ENCODE measurements at places on chromosomes 6 and 20.

DNA sequence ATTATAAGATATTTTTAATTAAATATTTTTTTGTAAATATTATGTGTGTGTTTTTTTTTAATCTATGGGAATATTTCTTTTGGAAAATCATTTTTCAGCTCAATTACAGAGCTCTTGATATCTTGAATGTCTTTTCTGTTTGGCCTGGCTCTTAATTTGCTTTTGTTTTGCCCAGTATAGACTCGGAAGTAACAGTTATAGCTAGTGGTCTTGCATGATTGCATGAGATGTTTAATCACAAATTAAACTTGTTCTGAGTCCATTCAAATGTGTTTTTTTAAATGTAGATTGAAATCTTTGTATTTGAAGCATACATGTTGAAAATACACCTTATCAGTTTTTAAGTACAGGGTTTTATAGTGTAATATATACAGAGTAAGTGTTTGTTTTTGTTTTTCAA is 2.6 kb downstream of the ID4 start:
- DNase-seq, result peak; percentile 27

DNA sequence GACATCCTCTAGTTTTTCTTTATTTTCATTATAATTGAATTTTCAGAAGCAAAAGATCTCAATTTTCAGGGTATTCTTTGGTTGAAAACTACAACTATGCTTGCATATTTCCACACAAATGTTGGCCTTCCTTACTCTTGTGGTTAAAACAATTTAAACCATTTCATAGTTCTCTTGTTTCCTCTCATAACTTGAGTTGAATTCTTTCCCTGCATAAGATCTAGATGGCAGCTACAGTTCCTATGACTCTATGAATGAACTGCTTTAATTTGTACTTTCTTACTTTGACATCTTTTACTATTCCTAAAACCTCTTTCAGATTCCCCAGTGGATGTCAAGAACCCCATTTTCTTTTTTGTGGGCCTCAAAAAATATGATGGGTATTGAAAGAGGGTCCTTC is 564.5 kb downstream of the NKAIN2 start:
- DNase-seq, result no peak

- no peak for DNase-seq
These were observed 200.5 kb downstream of the SMOC2 start for GRCh38 chr6:168641446-168641845.

GRCh38 chr6:18897350-18897749 is 510.2 kb downstream of the RNF144B start:
- no peak for DNase-seq

DNA sequence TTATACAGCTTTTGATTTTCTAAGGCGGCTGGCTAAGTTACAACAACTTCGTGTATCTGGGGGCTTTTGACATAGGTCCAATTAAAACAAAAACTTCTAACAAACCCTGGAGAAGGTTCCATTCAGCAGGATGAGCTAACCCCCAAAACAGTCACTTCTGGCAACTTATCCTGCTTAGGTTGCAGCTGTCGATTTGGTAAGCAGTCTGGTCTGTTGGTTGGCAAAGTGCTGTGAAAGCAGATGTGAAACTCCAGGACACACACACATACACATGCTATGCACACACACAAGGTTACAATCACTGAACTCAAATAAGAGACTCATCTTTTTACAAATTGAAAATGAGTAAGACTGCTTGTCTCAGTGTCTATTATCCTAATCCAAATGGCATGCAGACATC is 119.0 kb upstream of the STMND1 start:
- no peak for DNase-seq

- no peak for DNase-seq
These were observed 101.6 kb upstream of the TMEM30A start for GRCh38 chr6:75386050-75386770.

DNA sequence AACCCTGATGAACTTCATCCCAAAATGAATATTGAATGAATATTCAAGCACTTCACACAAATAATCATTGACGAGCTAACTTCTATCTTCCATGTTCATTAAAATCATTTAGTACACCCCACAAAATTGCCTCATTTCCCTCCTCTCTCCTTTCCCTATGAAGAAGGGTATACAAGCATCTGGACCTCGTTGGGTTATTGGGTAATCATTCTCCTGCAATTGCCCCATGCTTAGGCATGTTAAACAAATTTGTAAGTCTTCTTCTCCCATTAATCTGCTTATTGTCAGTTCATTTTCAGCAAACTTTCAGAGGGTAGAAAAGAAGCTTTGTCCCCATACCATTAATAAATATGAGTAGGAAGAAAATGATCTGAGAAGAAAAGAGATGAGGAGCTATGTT is 27.6 kb downstream of the PRKN start:
- DNase-seq, result no peak

DNA sequence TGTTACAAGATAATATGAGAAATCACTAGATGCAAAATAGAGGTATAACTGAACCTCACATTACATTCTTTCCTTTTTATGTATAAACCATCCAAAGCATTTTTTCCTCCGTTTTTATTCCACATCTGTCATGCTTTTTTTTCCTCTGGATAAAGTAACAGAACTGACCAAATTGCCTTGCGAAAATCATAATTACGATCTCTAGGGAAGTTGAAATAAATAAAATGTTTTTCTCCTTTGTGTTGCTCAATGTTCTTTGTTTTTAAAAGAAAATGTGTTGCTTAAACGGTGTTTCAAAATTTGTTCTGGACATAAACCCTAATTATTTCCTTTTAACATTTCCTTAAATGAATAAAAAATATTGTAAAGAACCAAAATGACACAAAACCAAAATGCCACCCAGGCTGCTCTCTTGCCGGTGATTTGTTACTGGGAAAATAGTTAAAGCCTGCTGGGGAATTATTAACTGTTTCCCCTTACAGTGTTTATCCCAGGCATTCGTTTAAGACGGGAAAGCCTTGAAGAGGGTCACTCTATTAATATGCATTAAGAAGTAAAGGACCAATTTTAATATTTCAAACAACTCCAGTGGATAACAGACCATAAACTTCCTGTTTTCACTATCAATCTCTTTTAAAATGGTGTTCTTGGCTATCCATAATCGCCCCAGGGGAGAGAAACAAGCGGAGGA is 1.7 kb upstream of the ADGRB3 start:
- no peak for DNase-seq

- DNase-seq, result peak; percentile 40
These were observed 8.4 kb downstream of the CYP21A2 start for GRCh38 chr6:32046450-32047083.

DNA sequence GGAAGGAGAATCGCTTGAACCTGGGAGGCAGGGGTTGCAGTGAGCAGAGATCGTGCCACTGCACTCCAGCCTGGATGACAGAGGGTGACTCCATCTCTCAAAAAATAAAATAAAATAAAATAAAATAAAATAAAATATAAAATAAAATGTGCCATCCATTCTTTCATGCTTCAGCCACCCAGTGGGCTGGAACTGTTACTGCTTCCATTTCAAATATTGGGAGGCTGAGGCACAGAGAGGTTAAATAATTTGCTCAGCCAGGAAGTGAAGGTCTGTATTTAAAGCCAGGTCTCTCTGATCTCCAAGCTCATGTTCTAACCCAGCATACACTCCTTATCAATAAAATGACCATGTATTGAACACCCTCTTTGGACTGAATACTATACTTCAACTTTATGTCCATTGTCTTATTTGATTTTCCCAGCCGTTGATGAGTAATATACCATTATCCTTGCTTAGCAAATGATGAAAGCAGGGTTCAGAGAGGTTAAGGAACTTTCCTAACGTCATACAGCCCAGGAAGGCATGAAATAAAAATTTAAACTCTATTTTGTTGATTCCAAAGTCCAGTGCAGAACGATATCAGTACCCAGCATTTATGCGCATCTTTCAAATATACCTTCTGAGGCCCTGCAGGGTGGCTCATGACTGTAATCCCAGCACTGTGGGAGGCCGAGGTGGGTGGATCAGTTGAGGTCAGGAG is 25.8 kb upstream of the SLC9A8 start:
- no peak for DNase-seq

- peak; percentile 98 for DNase-seq
These were observed 81.0 kb downstream of the GPX5 start for GRCh38 chr6:28606424-28607391.

DNA sequence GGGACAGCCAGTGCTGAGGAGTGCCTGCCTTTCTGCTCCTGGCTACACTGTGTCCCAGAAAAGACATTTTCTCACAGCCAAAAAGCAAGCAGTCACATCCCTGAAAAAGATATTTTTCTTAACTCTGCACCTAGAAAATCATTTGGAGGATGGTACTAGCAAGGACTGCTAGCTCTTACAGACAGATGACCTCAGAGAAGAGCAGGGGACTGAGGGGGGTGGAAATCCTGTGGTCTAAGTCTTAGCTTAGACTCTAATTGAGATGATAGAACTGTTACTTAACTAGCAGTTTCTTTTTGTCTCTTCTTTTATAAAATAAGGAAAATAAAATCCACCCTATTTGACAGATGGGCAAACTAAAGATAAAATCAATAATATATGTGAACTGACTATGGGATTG is 152.8 kb downstream of the TMEM200A start:
- DNase-seq, result no peak

DNA sequence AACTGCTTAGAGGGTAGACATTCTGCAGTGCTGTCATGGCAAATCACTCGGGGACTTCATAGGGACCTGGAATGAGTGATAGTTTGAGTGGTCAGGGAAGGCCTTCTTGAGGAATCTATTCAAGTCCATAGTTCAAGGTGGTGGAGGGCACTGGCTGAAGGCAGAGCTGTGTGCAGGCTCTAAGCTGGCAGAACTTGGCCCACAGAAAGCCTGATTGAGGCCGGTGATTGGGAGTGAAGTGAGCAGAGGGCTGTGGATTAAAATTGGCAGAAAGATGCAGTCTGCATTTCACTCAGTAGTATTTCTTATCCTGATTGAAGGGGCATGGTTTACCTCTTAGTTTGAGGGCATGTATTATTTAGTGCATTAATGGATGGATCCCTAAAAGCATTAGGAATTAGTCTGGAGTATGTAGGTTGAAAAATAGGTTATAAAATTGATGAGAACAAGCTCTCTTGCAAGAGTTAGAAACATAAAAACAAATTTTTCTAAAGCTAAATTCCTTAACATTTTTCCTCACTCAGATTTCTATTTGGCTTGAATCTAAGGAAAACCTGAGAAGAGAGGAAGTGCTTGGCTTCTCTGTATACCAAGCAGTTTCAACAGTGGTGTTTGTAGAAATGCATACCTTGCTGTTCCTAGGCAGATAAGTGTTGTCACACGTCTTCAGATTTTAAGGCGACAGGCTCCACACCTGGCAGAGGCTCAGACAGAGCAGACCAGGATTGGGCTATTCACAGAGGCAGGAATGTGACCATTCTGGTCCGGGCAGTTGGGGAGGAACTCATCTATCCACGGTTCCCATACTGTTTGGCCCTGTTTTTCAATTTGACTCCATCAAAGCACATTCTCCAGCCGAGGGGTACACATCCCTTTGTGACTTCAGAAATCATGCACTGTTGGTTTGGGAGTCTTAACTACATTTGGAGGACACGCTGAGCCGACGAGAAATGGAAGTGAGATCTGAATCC is 45.2 kb downstream of the UTRN start:
- no peak for DNase-seq

- peak; percentile 59 for DNase-seq
These were observed 214.3 kb upstream of the MARCKS start for GRCh38 chr6:113642714-113643406.

DNA sequence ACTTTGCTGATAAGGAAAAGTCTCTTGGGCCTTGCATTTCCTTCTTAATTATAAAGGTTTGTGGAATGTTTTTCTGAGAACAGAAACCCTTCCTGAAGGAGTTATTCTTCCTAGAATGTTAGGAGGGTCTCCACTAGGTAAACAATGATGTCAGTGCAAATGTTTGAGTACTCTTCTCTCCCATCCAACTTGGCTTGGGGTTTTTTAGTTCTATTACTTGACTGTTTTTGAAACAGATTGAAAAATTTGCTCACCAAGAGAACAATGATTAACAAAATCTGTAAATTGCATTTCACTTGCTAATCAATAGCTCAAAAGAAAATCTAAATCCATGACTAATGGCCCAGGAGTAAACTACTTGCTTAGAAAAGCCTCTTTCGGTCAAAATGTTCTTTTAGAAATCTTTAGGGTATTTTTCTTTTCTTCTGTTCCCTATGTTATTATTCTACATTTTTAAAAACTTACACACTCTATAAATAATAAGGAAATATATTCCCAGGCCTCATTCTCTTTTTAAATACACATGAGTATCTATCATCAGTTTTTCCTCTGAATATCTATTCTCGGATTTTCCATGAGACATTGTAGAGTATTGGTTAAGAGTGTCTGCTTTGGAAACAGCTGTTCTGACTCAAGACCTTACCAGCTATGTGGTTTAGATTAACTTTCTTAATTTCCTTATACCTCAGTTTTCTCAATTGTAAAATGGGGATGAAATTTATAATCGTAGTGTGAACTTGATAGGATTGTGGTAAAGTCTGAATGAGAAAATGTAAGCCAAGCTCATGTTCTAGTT is 234.2 kb upstream of the CITED2 start:
- DNase-seq, result no peak

- no peak for DNase-seq
These were observed 16.1 kb upstream of the ZNF217 start for GRCh38 chr20:53609491-53610445.

DNA sequence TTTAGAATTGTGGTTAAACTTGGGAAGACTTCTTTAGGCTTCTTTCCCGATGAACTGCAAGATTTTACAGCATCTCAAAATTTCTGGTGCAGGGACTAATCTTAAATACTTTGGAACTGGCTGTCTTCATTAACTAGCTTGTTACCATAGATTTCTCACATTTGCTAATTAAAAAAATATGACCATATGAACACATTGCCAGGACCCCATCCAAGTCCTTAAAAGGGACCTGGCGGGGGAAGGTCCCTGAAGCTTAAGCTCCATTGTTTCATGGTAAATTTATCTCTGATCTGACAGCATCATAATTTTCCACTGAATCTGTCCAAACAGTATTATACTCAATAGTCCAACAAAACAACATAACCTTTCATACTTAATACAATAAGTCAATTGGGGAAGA is 517.8 kb upstream of the FLRT3 start:
- no peak for DNase-seq

- no peak for DNase-seq
These were observed 52.5 kb downstream of the MKKS start for GRCh38 chr20:10381477-10381876.

- DNase-seq, result no peak
These were observed 2.3 kb downstream of the KLHDC3 start for GRCh38 chr6:43016176-43016942.
